ENCODE measurements at places on chromosomes 12 and 14.

DNA sequence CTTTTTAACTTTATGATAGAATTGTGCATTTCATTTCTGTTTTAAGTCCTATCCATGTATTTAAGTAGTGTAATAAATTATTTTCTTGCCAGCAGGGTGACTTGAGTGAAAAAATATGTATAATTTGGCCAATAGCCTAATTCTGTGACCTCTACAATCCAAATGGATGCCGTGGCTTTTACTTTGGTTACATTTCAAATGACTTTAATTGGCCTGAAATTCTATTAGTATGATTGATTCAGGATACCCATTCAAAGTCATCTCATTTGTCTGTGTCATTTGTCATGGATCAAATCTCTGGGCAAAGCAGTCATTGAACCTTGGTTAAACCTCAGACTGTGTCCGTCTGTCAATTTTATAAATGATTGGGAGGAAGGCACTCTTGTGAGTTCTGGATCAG, 29.6 kb downstream of the CRADD start:
- DNase-seq: no peak

- DNase-seq: no peak
Observed at GRCh38 chr14:38253676-38254075, 2.2 kb downstream of the CLEC14A start.

- DNase-seq: no peak
Observed at GRCh38 chr12:46456356-46457334, 84.1 kb upstream of the SLC38A2 start.

- no peak for DNase-seq
Observed at GRCh38 chr14:92105073-92105892, 1.1 kb downstream of the ATXN3 start.

- no peak for DNase-seq
Observed at GRCh38 chr14:64675312-64675711, 28.9 kb upstream of the PLEKHG3 start.

DNA sequence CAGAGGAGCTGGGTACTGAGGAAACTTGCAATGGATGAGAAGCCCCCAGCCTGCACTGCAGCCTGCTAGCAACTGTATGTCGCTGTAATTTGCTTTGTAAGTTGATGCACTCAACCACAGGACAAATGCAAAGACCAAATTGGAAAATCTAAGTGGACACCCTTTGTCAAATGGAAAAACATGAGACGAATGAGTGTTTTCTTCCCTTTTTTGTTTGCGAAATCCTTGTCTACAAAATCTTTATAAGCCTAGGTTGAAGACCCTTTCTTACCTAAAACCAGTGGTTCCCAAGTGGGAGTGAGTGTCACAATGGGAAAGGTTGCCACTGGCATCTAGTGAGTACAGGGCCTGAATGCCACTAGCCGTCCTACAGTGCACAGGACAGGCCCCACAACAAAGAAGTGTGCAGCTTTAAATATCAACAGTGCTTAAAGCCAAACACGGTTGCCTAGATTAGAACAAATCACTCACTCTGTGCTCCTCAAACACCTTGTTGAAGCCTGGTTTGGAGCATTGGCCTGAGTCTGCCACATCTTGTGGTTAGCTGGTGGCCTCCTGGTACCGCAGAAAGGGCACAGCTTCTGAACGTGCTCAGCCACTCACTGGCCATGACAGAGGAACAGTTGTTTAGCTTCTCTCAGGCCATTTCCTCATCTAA, 7.6 kb upstream of the VASH1 start:
- no peak for DNase-seq

- no peak for DNase-seq
Observed at GRCh38 chr12:103462675-103463074, 33.1 kb downstream of the C12orf42 start.

DNA sequence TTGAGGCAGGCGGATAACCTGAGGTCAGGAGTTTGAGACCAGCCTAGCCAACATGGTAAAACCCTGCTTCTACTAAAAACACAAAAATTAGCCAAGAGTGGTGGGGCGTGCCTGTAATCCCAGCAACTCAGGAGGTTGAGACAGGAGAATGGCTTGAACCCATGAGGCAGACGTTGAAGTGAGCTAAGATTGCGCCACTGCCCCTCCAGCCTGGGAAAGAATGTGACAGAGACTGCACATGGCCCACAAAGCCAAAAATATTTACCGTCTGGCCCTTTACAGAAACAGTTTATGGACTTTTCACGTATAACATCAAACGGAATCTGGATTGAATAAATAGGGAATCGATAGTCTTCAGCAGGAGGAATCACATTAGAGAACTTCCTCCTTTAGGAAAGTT, 3.5 kb downstream of the RSRC2 start:
- DNase-seq: no peak

- DNase-seq: no peak
Observed at GRCh38 chr12:130281153-130281799, 56.4 kb upstream of the PIWIL1 start.

GRCh38 chr12:82383930-82384552, 25.7 kb downstream of the METTL25 start:
- no peak for DNase-seq

GRCh38 chr12:22881878-22882385, 257.0 kb downstream of the ETNK1 start:
- no peak for DNase-seq

- DNase-seq: no peak
Observed at GRCh38 chr12:109222062-109222461, 87.0 kb downstream of the FOXN4 start.

DNA sequence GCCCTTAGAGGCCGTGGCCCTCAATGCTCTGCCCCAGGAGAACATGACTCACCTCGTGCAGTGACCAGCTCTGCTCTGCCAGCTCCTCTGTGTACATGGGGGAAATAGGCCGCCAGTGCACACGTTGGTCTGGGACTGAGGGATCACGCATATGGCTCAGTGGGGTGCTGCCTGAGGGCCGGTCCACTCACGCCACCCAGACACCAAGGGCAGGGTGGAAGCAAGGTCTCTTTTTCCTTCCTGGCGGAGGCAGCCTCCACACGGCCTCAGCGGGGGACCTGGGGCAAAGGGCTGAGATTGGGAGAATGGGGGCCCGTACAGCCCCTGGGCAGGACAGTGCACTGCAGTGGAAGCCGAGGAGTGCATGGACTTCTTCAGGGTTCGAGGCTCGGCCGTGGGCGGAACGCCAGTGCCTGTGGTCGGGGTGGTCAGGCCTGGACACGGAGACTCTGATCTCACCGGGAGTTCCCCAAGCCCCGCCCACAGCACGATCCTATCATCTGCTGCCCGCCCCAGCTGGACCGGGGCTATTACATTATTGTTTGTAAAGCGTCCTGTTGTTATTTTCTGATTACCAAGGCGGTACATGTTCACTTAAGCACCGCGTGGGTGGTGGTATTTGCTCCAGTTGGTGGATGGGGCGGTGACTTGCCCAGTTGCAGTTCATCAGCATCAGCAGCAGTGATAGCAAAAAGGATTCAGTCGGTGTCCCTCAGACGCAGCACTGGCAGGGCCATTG, 38.8 kb upstream of the TDRD9 start:
- DNase-seq: peak; percentile 78

DNA sequence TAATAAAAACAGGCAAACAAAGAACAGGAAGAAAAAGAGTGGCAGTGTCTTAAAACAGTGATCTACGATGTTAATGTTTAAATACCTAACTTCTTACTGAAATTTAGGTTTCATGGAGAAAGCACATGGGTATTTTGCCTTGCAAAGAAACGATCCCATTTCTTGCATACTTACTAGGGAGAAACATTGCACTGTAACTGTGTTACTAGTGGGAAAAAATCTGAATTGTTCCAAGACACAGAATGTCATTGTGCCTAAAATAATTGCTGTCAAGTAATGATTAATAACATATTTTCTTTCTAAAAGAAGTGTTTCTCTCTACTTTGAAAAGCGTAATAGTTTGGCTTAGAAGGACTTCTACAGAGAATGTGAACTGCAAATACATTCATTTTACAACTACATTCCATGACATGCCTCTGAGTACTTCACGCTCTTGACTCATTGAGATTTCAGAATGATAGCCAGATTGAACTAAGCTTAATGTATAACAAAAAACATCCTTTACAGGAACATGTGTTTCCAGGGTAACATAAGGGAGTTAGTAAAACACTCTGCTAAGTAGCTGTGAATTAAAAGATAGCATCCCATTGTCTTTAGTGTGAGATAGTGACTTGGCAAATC, 256.2 kb upstream of the CPNE8 start:
- no peak for DNase-seq

GRCh38 chr12:93870020-93870795, 193.0 kb downstream of the CRADD start:
- DNase-seq: no peak

- peak; percentile 2 for DNase-seq
Observed at GRCh38 chr14:64695071-64695470, 9.2 kb upstream of the PLEKHG3 start.

DNA sequence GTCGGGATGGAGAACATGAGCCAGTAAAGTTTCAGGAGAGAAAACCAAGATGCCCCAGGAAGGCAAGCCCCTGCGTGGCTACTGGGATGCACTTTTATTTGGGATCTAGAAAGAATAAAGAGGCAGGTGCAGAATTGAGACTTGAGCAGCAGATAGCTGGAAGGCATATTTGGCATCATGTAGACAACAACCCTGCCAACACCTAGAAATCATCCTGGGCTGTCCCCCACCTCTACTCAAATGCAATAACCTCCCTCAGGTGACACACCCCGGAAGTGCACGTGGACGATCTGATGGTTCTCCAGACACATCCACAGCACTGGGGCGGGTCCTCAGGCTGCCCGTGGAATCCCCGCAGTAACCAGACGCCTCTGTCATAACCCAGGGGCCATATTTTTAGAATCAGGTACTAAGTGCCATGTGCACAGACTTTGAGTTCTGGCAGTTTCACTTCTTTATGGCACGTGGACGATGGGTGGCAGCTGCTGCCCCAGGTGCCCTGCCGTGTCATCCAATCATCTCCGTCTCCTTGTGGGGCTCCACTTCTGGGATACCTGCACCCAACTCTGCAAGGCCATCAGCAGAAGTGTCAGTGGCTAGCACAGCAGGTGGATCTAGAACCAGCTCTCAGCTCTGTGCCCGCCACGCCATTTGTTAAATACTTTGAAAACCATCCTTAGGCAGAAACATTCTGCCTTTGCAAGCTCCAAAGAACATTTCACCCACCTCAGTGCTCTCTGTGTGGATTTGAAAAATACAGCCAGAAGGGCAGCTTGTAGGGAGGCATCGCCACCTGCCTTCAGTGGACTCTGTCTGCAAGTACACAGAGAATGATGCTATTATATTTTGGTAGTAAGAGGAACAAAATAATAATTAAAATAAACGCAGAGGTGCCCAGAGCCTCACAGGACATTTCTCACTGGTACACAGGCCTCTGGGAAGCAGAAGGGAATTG, 771.7 kb upstream of the TMEM132C start:
- DNase-seq: no peak

DNA sequence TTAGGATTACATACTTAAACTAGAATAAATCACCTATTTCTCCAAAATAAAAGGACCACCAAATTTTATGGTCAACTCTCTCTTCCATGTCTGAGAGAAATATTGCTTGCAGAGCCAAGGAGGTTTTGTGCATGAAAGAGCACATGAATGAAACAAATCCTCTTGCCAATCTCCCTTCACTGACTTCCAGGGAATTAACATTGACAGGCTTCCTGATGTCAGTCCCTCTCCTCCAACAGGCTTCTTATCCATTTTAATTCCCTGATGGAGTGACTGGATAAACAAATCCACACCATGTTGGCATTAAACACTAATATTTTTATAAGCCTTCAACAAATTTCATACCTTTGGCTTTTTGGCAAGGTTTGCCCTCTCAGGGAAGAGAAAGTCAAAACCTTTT, 45.3 kb upstream of the CNTN1 start:
- no peak for DNase-seq

GRCh38 chr14:88194531-88194930, 128.5 kb downstream of the KCNK10 start:
- DNase-seq: no peak

DNA sequence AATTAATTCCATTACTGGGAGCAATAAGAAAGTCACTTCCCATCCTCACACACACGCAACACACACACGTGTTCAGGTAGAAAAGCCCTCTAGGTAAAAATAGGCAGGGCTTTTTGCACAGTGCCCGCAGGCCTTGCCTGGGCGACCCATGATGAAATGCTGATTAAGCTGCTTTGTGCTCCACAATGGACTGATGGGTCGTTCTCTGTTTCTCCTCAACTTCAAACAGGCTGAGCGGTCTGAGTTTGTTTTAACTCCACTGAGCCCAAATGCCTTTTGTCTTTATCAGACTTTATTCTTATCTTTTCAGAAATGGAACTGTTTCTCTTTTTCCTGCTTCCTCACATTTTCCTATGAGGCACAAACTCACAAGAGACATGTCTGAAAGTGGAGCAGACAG, 9.4 kb upstream of the DACT1 start:
- DNase-seq: no peak

- no peak for DNase-seq
Observed at GRCh38 chr14:91910196-91910595, 37.3 kb downstream of the FBLN5 start.

- DNase-seq: no peak
Observed at GRCh38 chr14:76268047-76268431, 107.9 kb upstream of the ESRRB start.

- no peak for DNase-seq
Observed at GRCh38 chr12:76091246-76091754, 6.8 kb upstream of the NAP1L1 start.

DNA sequence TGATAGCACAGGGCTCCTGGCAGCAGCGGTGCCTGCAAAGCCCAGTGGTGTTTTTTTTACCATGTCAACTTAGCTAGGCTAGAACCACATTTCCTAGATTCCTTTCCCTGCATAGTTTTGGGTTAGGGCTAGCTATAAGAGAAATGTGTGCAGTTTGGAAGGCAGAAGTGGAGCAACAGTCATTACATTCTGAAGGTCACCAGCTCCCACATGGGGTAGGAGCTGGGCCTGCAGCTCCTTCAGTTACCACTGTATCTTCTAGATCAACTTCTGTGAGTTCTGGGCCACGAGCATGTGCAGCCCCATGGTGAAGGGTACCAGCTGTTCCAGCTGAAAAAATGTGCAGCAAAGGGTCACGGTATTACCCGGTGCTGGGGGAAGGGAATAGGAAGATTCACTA, 2.3 kb upstream of the SLC25A3 start:
- no peak for DNase-seq

DNA sequence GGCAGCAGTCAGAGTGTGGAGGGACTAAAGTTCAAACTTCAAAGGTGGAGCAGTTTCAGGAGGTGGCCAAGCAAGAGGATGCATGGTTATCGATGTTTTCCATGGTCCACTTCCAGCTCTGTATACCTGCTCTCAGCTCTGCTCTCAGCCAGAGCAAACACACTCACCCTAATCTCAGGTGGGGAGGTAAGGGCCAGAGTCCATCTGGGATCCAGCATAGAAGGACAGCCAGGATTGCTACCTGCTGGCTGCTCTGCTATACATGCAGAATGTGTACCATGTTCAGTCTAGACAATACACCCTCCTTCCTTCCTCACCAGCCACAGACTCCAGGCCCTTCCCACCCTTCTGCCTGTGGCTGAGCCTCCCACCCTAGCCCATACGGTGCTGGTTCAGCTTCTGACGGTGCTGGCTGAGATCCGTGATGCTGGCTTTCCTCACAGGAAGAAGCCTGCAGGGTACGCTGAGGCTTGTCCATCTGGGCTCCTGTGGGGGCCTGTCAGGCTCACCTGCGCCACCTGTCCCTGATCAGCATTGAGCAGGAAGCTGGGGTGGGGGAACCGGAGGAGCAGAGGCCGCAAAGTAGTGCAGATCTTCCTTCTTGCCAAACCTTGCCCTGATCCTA, 2.4 kb downstream of the CBLN3 start:
- DNase-seq: no peak

- no peak for DNase-seq
Observed at GRCh38 chr14:20631023-20631879, 10.2 kb downstream of the OR6S1 start.
